ENCODE measurements at places on chromosomes 11 and 22.
A peak's percentile ranks its signal among the peaks of the same experiment; 100 is the strongest.

- H3K27ac ChIP-seq = peak overlapping the region; percentile 85
- DNase-seq = peak; percentile 42
- peak overlapping the region; percentile 78 for H3K4me3 ChIP-seq
- H3K27me3 ChIP-seq = no peaks in the 10 kb centered on the region
These were observed 1.5 kb downstream of the MAFF start for GRCh38 chr22:38203090-38203810.

DNA sequence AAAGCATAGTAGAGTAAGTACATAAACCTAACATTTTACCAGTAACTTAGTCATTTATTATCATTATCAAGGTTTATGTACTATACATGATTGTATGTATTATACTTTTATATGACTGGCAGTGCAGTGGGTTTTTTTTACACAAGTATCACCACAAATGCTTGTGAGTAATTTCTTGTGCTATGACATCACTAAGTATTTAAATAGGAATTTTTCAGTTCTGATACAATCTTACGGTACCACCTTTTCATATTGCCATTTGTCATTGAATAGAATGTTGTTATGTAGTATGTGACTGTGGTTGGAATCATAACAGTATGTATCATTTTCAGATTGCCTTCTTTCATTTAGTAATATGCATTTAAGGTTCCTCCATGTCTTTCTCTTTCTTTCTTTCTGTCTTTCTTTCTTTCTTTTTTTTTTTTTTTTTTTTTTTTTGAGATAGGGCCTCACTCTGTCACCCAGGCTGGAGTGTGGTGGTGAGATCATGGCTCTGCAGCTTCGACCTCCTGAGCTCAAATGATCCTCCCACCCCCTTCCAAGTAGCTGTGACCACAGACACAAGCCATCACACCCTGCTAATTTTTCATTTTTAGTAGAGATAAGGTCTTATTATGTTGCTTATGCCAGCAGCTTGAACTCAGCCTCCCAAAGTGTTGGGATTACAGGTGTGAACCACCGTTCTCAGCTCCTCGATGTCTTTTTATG, 18.6 kb downstream of the ATM start:
- peaks cover 41% of the 10 kb centered on the region for H3K4me1 ChIP-seq
- H3K36me3 ChIP-seq = peaks cover 56% of the 10 kb centered on the region
- H3K27ac ChIP-seq = no peak overlapping the region
- H3K4me3 ChIP-seq = no peak overlapping the region

DNA sequence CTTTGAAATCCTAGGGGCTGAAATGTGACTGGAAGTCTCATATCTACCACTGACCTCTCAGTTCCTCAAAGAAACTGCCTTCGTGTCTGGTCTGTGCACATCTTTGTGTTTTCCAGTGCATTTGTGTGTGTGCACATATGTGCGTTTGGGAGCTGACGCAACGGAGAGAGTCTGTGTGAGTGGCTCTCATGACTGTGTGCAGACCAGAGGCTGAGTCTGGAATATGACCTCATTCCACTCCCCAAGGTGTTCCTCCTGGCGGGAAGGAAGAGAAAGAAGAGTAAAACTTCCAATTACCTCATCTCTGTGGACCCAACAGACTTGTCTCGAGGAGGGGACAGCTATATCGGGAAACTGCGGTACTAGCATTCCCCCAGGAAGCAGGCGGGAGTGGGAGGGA, 16.5 kb downstream of the TUB start:
- no peak overlapping the region for H3K27ac ChIP-seq
- H3K4me1 ChIP-seq = no peaks in the 10 kb centered on the region
- DNase-seq = no peak
- no peaks in the 10 kb centered on the region for H3K36me3 ChIP-seq
- no peak overlapping the region for H3K4me3 ChIP-seq

- no peaks in the 10 kb centered on the region for H3K4me1 ChIP-seq
- H3K27ac ChIP-seq = no peak overlapping the region
- DNase-seq = no peak
- no peaks in the 10 kb centered on the region for H3K27me3 ChIP-seq
These were observed 15.3 kb downstream of the LINC01488 start for GRCh38 chr11:69496631-69497220.

GRCh38 chr11:68751331-68751856, at the start of gene TESMIN:
TESMIN (minus strand) TSS chr11:68751520; CDS start chr11:68750660, 860 bp downstream.
- H3K27me3 ChIP-seq = no peaks in the 10 kb centered on the region

DNA sequence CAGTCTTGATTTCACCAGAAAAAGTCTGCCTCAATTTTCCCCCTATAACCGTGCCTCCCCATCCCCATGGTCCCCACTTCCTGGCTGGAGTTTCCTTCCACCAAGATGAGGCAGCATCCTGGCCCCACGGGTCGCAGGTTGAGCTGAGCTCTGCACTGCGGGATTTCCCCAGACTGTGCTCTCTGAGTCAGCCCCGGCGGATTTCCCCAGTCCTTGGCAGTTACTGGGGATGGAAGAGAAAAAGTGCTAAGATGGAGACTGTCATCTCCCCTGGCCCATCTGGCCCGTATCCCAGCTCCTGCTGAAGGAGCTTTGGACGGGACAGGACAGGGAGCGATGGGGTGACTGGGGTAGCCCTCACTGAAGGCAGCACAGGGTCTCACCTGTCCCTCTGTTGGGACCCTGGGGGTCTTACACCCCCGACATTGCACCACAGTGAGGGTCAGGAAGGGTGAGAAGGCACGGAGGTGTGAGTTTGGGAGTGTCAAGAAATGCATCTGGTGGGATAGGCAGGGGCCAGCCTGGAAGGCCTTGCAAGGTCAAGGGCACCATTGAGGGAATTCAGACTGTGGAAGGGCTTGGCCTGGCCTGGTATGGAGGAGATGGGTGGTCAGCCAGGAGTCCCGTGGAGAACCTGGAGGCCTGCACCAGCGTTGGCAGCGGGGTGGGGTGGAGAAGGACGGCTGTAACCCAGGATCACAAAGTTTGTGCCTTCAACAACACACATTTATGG, 36.5 kb downstream of the NADSYN1 start:
- DNase-seq = no peak
- H3K4me3 ChIP-seq = no peak overlapping the region
- no peaks in the 10 kb centered on the region for H3K4me1 ChIP-seq
- no peak overlapping the region for H3K27ac ChIP-seq
- no peaks in the 10 kb centered on the region for H3K27me3 ChIP-seq

DNA sequence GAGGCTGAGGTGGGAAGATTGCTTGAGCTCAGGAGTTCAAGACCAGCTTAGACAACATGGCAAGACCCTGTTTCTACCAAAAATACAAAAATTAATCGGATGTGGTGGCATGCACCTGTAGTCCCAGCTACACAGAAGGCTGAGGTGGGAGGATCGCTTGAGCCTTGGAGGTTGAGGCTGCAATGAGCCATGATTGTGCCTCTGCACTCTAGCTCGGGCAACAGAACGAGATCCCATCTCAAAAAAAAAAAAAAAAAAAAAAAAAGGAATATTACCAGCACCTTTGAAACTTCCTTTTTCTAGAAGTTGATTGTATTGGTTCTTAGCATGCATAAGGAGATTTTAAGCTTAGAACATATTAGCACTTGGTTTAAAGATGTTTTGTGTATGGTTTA, 11.4 kb downstream of the CRKL start:
- H3K36me3 ChIP-seq = no peaks in the 10 kb centered on the region
- H3K4me3 ChIP-seq = no peak overlapping the region
- no peak for DNase-seq
- H3K27me3 ChIP-seq = no peaks in the 10 kb centered on the region
- H3K27ac ChIP-seq = no peak overlapping the region

DNA sequence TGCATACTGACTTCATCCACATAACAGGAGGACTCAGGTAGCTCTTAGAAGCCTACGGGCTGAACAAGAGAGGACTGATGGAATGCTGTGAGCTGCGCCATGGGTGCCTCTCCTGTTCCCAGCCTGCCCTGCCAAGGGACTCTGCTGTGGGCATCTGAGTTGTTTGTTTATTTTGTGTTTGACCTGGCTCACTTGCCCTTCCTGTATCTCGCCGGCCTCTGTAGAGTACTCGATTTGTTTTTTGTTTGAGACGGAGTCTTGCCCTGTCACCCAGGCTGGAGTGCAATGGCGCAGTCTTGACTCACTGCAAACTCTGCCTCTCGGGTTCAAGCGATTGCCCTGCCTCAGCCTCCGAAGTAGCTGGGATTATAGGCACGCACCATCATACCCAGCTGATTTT, 1.8 kb downstream of the TTC38 start:
- DNase-seq = no peak
- H3K27ac ChIP-seq = no peak overlapping the region
- H3K27me3 ChIP-seq = no peaks in the 10 kb centered on the region
- H3K4me3 ChIP-seq = no peak overlapping the region
- H3K4me1 ChIP-seq = peaks cover 23% of the 10 kb centered on the region

All from CD14-positive monocyte (primary cell).